GM12878 (cell line): ENCODE measurements at places on chromosomes 13 and 19. TPM values are rescaled to one million over a fixed set of nuclear protein-coding genes. Genes with fewer than 3 reads are reported as not detected.

Gene HS6ST3
- not detected in 2 replicates for total RNA-seq

Gene LILRB2
- total RNA-seq = not detected in 2 replicates

Gene MAB21L1
- not detected in 2 replicates for total RNA-seq

Gene ZNF649
- 7.3 and 8.1 TPM in 2 replicates for total RNA-seq

Gene KCNN4
- 92.0 and 92.4 TPM in 2 replicates for total RNA-seq

Gene PCDH9
- total RNA-seq = 0.05 and 0.08 TPM in 2 replicates

- no peak for DNase-seq
- no peak overlapping the region for H3K4me3 ChIP-seq
- no peaks in the 10 kb centered on the region for H3K4me1 ChIP-seq
- H3K27ac ChIP-seq = no peak overlapping the region
- H3K27me3 ChIP-seq = no peaks in the 10 kb centered on the region
- no peaks in the 10 kb centered on the region for H3K36me3 ChIP-seq
Measured at GRCh38 chr13:90926459-90926858, 421.0 kb upstream of the MIR17HG start.

GRCh38 chr13:36131222-36131930 lies at the start of gene DCLK1:
Gene DCLK1, minus strand, starts transcription at chr13:36131382.
- H3K27ac ChIP-seq = no peak within 1 kb of the TSS
- no peak for DNase-seq
- H3K27me3 ChIP-seq = peaks cover 3% of the 10 kb centered on the region; the same call in 1 of the 2 replicates
- H3K4me3 ChIP-seq = no peak within 1 kb of the TSS
- H3K36me3 ChIP-seq = no peaks in the 10 kb centered on the region

GRCh38 chr19:41784743-41785142 lies 11.6 kb upstream of the CEACAM3 start:
- peaks cover 5% of the 10 kb centered on the region for H3K4me1 ChIP-seq
- H3K27ac ChIP-seq = no peak overlapping the region
- H3K4me3 ChIP-seq = no peak overlapping the region

- no peak for DNase-seq
- no peaks in the 10 kb centered on the region for H3K4me1 ChIP-seq
- no peak overlapping the region for H3K4me3 ChIP-seq
- H3K27me3 ChIP-seq = peaks cover 17% of the 10 kb centered on the region
- no peak overlapping the region for H3K27ac ChIP-seq
- no peaks in the 10 kb centered on the region for H3K36me3 ChIP-seq
Measured at GRCh38 chr13:27973961-27974662, 5.0 kb upstream of the CDX2 start.

GRCh38 chr19:7628589-7629311 lies 595 bp downstream of the XAB2 start:
- H3K4me1 ChIP-seq = peaks cover 13% of the 10 kb centered on the region
- H3K36me3 ChIP-seq = peaks cover 7% of the 10 kb centered on the region; the same call in 1 of the 2 replicates
- no peak for DNase-seq
- peak overlapping the region; percentile 80 for H3K27ac ChIP-seq

- no peak overlapping the region for H3K27ac ChIP-seq
- no peaks in the 10 kb centered on the region for H3K36me3 ChIP-seq
- 0 out of 2 replicates have a peak, but pooled peaks cover 4% of the 10 kb centered on the region for H3K27me3 ChIP-seq
- no peak for DNase-seq
Measured at GRCh38 chr13:31699650-31700049, 39.7 kb upstream of the RXFP2 start.

GRCh38 chr13:107838588-107839161 lies 376.7 kb downstream of the LIG4 start:
- no peak overlapping the region for H3K4me3 ChIP-seq
- no peaks in the 10 kb centered on the region for H3K4me1 ChIP-seq
- no peaks in the 10 kb centered on the region for H3K27me3 ChIP-seq
- no peak for DNase-seq
- no peaks in the 10 kb centered on the region for H3K36me3 ChIP-seq

GRCh38 chr13:32938907-32939306 lies 77.3 kb upstream of the KL start:
- H3K4me3 ChIP-seq = no peak overlapping the region

DNA sequence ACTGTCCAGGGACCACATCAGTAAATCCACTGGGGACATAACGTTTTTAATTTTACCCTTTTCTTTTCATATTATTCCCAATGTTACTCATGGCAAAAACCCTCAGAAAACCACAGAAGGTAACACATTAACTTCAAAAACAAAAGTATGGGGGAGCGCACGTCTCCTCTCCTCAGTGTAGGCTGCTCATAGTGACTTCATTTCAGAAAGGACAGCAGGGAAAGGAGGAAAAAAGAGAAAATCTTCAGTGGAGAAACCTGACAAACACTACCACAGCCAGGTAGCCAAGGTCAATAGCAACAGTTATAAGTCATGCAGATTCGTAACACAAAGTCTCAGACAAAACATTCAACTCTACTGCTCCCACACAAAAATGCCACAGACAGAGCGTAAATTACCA lies 21.4 kb downstream of the DZIP1 start:
- no peaks in the 10 kb centered on the region for H3K4me1 ChIP-seq
- no peak overlapping the region for H3K27ac ChIP-seq
- no peaks in the 10 kb centered on the region for H3K27me3 ChIP-seq

DNA sequence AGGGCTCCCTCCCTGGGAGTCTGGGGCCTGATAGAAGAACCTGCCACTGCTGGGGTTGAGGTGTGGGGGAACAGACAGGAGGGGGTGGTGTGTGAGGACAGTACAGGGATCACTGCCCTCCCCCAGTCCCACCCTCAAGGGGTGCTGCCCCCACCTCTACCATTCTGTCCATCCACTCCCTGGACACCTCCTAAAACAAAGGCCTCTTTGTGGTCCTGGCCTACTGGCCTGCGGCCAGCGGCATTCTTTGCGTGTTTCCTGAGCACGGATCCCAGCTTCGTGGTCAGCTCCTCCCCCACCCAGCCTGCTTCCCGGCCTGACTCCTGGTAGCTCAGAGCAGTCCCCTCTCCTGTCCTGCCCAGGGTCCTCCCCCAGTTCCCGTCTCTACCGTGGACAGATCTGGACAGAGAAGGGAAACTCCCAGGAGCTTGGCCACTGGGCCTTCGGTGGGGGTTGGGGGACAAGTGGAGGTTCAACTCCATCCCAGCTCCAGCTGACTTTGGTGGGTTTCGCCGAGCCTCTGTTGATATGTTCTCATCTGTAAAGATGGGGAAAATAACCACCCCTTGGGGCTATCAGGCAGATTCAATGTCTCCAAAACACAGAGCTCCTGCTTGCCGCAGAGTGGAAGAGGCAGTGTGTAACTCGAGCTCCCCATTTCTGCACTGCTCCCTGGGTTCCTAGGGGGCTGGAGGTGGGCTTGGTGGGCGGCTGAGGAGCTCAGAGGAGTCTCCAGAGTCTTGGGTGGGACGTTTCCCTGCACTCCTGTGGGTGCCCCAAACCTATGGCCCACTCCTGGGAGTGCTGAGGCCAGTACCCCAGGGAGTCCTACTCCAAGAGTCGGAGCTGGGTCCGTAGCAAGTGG lies 48.7 kb downstream of the LYL1 start:
- no peak overlapping the region for H3K4me3 ChIP-seq
- no peak for DNase-seq
- no peaks in the 10 kb centered on the region for H3K4me1 ChIP-seq
- H3K36me3 ChIP-seq = no peaks in the 10 kb centered on the region
- H3K27ac ChIP-seq = no peak overlapping the region
